Stimulated activated CD8-positive, alpha-beta memory T cell treated with anti-CD3 and anti-CD28 coated beads, Interleukin-4, amount 100 ng/mL, for 1 hour (primary cell): ENCODE measurements at places on chromosomes 7 and 10.

- no peak for DNase-seq
These were observed 213.7 kb upstream of the AOAH start for GRCh38 chr7:36937754-36938563.

- peak; percentile 9 for DNase-seq
These were observed 84.8 kb upstream of the COL13A1 start for GRCh38 chr10:69716711-69717560.

GRCh38 chr7:34036972-34037792, 131.8 kb downstream of the BMPER start:
- no peak for DNase-seq

DNA sequence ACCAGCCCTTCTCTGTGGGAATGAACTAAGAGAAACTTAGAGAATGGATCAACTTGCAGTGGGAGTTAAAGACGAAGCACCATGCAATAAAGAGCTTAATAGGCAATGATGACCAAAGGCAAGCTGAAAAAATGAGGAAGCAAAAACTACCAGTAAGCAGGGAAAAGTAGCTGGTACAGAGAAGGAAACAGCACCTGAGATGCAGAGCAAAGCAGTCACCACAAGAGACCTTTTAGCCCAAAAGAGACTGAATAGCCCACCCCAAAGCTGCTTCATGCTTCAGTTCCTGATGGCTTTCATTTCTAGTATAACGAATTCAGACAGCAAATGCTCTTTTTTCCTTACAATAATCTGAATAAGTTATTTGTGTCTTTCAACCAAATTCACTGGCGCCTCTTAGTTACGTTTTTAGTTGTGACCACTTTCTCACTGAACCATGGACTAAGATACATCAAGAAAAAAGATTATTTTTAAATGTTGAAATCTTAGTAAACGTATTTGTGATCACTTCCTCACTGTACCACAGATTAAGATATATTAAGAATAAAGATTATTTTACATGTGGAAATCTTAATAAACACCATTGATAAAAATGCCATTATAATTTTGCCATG, 76.0 kb downstream of the USP6NL start:
- DNase-seq: no peak

DNA sequence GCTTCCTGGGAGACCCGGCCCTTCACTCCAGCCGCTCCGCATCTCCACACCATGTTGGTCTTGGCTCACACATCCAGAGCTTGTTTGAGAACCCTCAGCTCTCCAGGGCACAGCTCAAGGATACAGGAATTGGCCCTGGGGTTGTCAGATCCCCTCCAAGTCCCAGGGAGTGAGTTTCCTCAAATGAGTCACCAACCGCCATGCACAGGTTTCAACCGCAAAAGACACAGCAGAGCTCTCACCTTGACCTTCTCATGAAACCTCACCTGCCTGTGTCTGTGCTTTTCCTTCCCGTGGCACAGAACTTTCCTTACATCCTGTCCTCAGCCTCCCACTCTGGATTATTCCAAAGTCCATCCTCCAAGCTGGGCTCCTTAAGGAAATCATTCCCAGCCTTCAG, 20.6 kb downstream of the AZGP1 start:
- DNase-seq: no peak

DNA sequence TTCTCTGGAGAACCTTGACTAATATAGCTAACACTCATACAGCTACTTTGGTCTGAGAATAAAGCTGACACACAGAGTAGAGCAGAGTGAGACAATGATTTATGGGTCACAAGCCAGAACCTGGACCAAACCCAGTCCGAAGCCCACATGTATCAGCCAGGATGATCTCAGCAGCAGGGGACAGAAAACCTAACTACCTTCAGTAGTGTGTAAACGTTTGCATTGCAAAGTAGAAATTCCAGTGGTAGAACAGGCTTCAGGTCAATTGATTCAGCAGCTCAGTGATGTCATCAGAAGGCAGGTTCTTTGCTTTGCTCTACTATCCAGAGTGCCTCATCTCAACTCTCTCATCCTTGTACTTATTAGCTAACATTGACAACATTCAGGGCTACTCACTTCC, 62.5 kb upstream of the PALS2 start:
- no peak for DNase-seq

- DNase-seq: no peak
These were observed 25.8 kb downstream of the ITGB1 start for GRCh38 chr10:32932225-32932729.

DNA sequence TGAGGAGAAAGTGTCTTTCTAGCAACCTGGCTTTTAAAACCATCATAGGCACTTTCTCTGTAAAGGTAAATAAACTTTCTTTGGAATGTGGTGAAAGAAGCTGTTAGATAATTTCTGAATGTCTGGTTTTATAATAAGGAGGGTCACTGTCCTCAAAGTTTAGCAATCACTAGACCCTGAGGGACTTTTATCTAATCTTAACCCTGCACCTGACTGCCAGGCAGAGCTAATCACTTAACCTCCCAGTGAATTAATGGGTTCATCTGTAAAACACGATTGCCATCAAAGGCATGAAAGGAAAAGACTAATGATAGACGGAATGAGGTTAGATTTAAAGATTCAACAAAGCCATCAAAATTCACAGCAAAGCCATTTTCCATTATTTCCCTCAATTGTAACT, 553.8 kb downstream of the GRM8 start:
- DNase-seq: no peak

GRCh38 chr7:154541606-154542005, 461.3 kb downstream of the PAXIP1 start:
- no peak for DNase-seq

- no peak for DNase-seq
These were observed 7.4 kb downstream of the SH3PXD2A start for GRCh38 chr10:103847909-103848468.

- no peak for DNase-seq
These were observed 3.8 kb upstream of the CAV2 start for GRCh38 chr7:116495736-116496135.

- no peak for DNase-seq
These were observed 7.8 kb upstream of the NPC1L1 start for GRCh38 chr7:44548893-44549292.

GRCh38 chr7:110868458-110868857, 222.5 kb upstream of the LRRN3 start:
- no peak for DNase-seq

DNA sequence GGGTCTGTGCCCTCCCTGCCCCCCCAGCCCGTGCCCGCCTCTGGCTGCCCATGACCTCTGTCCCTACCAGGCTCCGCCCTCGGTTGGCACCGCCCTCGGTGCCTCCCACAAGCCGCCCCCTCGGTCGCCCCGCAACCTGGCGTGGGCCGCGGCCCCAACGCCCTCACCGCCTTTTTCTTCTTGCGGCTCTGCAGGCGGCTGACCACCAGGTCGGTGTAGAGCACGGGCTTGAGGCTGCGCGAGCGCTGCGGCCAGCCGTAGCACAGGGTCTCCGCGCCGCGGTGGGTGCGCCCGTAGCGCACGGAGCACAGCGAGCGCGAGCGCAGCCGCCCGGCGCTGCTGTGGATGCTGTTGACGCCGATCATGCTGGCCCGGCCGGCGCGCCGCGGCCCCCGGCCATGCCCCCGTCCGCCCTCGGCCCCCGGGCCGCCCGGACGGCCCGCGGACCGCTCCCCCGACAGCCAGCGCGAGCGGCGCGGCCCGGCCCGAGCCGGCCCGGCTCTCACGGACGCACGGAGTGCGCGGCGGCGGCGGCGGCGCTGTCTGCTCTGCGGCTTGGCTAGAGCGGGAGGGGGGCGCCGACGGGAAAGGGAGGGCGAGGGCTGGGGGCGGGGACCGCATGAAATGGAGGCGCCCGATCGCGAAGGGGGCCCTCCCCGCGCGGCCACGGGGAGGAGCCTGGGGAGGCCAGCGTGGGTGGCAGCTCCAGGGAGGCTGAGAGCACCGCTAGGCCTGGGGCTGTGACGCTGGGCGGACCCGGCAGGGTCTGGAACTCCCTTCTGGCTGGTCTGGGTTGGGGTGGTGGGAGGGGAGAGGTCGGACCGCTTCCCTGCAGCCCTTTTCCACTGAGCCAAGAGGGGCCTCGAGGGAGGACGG, 9.6 kb downstream of the PSD start:
- DNase-seq: no peak

GRCh38 chr10:111015181-111015580, 61.6 kb upstream of the ADRA2A start:
- DNase-seq: no peak

- no peak for DNase-seq
These were observed 158.8 kb upstream of the INHBA start for GRCh38 chr7:41861642-41862041.

DNA sequence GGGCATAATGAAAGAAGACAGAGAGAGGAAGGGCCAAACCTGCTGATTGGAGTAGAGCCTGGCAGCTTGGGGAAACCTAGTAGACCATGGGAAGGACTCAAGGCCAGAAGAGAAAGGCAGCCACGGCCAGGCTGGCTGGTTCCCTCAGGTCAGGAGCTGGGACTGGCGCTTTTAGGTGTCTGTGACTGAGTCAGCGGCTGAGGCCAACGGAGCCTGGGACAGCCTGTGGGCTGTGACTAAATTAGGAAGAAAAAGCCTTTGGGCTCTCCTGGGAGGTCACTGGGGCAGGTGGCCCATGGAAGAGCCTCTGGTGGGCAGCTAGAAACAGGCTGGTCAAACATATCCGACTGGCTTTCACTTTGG, 108.9 kb upstream of the PDCD4 start:
- DNase-seq: no peak

- DNase-seq: no peak
These were observed 32.7 kb upstream of the TARP start for GRCh38 chr7:38306171-38306570.

- no peak for DNase-seq
These were observed 4.5 kb downstream of the SKIDA1 start for GRCh38 chr10:21520949-21521348.

- DNase-seq: no peak
These were observed 75.5 kb downstream of the ARHGAP22 start for GRCh38 chr10:48529331-48529730.

- DNase-seq: no peak
These were observed 66.9 kb downstream of the GATA3 start for GRCh38 chr10:8121201-8121890.

GRCh38 chr10:72690071-72690755, 1.7 kb upstream of the MCU start:
- no peak for DNase-seq

DNA sequence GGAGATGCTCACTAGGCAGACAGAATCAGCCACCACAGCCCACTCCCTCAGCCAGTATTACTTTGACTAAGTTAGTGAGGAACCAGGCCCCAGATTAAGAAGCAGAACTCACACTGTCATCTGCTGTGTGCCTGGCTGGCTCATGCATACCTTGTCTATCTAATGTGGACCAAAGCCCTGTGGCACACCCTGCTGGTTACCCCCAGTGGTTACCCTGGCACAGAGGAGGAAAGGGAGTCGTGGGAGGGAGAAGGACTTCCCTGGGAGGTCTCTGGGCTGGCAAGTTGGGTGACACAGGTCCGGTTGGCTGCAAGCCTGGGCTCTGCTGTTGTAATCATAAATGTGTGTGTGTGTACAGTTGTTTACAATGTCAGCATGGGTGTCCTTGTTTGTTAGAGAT, 7.5 kb upstream of the SH2D4B start:
- DNase-seq: no peak

GRCh38 chr10:17022896-17023295, 106.7 kb downstream of the CUBN start:
- no peak for DNase-seq

- no peak for DNase-seq
These were observed 84.1 kb upstream of the LRRC4 start for GRCh38 chr7:128115336-128115820.
